Camera-type eye (tissue), 1 donor: ENCODE measurements at places on chromosomes 13 and 19. TPM values are rescaled to one million over a fixed set of nuclear protein-coding genes. Genes with fewer than 3 reads are reported as not detected.

ZNF66 gene
- 17.3 TPM for total RNA-seq

LPAR2 gene
- total RNA-seq: 15.4 TPM

UBE2M gene
- 40.4 TPM for total RNA-seq

GJB2 gene
- total RNA-seq: 3.7 TPM

MEDAG gene
- total RNA-seq: 10.8 TPM

ZNF20 gene
- total RNA-seq: 15.7 TPM

CGB1 gene
- total RNA-seq: not detected

MBD3L3 gene
- total RNA-seq: not detected

OPA3 gene
- 4.4 TPM for total RNA-seq

ADGRE1 gene
- 2.1 TPM for total RNA-seq

PRX gene
- 13.4 TPM for total RNA-seq

ZNF724 gene
- total RNA-seq: 13.3 TPM

LYPD5 gene
- total RNA-seq: 2.6 TPM

LENG9 gene
- 2.7 TPM for total RNA-seq

IGFL3 gene
- total RNA-seq: not detected

SAMD4B gene
- total RNA-seq: 81.2 TPM

ZNF28 gene
- total RNA-seq: 24.7 TPM

ZNF440 gene
- total RNA-seq: 23.6 TPM

FXYD5 gene
- total RNA-seq: 3.5 TPM

FGF22 gene
- total RNA-seq: not detected

IGSF23 gene
- total RNA-seq: not detected

GJB6 gene
- total RNA-seq: 3.4 TPM

SIAH3 gene
- 1.0 TPM for total RNA-seq

WDR87 gene
- not detected for total RNA-seq

ZNF559 gene
- 83.6 TPM for total RNA-seq

ZNF700 gene
- 23.9 TPM for total RNA-seq

ZNF415 gene
- total RNA-seq: 25.6 TPM

CEACAM21 gene
- total RNA-seq: 2.1 TPM

ZNF492 gene
- 1.7 TPM for total RNA-seq

CEACAM19 gene
- 3.4 TPM for total RNA-seq

DMPK gene
- 61.5 TPM for total RNA-seq

FAM124A gene
- 16.2 TPM for total RNA-seq

RNF113B gene
- not detected for total RNA-seq

CDC16 gene
- total RNA-seq: 98.8 TPM

ZSCAN18 gene
- total RNA-seq: 140 TPM

ECSIT gene
- total RNA-seq: 43.5 TPM

BORA gene
- total RNA-seq: 4.4 TPM

ZNF98 gene
- 7.1 TPM for total RNA-seq

ZNF708 gene
- total RNA-seq: 40.8 TPM

CLEC11A gene
- total RNA-seq: 38.8 TPM

KLK3 gene
- total RNA-seq: not detected

SOX1 gene
- 1.4 TPM for total RNA-seq

GPC5 gene
- 31.8 TPM for total RNA-seq

REEP6 gene
- 20.6 TPM for total RNA-seq

PCDH20 gene
- total RNA-seq: 5.8 TPM

TEX26 gene
- not detected for total RNA-seq

KLHL1 gene
- 4.8 TPM for total RNA-seq

ONECUT3 gene
- 0.55 TPM for total RNA-seq

SLC25A41 gene
- not detected for total RNA-seq

ZSCAN4 gene
- total RNA-seq: not detected

ZNF575 gene
- total RNA-seq: 1.0 TPM

MAST1 gene
- 23.3 TPM for total RNA-seq

ARHGAP33 gene
- 89.9 TPM for total RNA-seq

SEMA6B gene
- total RNA-seq: 13.1 TPM

RPS16 gene
- total RNA-seq: 77.1 TPM
